ENCODE measurements at places on chromosomes 12 and 14.

GRCh38 chr12:96534339-96534738, 45.0 kb downstream of the CFAP54 start:
- DNase-seq: no peak

- DNase-seq: peak; percentile 6
Measured at GRCh38 chr14:101927859-101928258, 36.5 kb upstream of the DYNC1H1 start.

DNA sequence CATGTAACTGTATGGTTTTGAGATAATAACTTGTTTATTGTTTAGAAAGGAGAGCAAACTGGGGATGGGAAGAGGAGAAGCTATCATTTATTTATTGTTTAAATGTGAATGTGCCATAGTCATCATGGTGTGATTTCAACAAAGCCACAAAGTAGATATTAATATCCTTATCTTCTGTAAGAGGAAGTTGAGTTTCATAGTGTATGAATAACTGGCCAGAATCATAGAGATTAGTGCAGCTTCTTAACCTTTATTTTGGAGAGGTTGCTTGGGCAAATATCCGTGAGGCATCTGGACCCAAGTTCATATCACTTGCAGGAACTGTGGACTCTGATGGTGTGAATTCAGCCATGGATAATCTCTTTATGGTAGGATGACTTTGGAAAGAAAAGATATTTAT, 26.8 kb upstream of the LYZ start:
- no peak for DNase-seq

DNA sequence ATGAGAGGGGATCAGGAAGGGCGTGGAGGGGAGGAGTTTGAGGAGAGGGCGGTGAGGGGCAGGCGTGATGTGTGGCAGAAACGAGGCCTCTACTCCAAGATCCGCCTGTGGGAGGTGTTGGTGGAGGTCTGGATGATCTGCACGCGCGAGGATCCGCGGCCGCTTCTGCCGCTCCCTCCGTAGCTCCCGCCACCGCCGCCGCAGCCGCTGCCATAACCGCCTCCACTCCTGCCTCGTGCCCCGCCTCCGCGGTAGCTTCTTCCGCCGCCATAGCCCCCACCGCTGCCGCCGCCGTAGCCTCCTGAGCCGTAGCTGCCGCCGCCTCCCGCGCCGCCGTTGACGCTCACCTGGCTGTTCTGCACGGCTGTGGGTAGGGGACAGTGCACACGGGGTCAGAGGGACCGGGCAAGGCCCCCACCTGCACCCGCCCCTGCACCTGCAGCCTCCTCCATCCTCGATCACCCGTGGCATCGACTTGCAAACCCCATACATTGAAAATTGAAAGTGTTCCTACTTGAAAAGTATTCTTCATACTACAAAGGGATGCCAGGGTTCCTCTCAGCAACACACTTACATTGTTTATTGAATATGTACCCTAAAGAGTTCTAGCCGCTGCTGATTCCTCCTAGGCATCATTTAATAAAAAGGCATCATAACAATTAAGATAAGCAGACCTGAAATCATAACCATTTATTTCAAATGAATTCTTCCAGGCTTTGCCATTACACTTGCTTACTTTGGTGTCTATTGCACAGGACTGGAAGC, 11.1 kb upstream of the KRT1 start:
- DNase-seq: peak; percentile 54

GRCh38 chr14:76644855-76645518, 116.3 kb upstream of the VASH1 start:
- no peak for DNase-seq

DNA sequence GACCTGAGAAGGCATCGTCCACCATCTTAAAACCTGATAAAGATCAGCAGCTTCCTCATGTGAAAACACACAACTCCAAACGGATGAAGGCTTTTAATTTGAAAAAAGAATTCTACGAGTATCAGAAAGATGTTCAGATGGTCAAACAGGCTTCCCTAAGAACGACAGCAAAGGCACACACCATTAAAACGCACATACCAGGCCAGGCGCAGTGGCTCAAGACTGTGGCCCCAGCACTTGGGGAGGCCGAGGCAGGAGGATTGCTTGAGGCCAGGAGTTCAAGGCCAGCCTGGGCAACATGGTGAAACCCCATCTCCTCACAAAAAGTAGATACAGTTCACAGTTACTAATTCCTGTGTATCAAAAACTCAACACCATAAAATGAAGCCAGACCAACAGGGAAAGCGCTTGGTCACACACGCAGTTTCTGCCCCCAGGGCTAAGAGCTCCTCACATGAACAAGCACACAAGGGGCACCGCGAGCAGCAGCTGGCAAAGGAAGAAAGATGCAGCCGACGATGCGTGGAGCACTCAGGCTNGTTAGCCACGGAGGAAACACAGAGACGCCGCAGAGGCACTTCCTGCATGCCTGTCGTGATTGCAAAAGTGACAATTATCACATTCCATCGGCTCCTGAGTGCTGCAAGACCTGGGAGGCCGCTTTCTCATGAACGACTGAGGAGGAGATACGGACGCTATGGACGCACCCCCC, 78.0 kb downstream of the NOC4L start:
- peak; percentile 53 for DNase-seq

DNA sequence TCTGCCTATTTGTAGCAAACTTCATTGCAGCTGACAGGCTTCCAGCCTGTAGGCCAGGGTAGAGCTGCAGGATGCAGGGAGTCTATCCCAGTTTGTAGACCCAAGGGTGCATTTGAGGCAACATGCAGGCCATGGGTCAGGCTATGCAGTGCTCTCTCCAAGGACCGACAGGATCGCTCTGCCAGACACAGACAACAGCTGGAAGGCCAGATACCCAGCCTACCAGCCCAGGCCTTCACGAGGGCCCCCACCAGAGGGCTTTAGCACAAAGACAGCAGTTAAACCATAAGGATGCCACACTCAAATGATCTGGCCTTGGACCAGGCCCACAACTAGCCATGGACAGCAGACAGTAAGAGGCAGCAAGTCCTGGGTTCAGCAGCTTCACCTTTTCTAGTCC, 10.3 kb downstream of the KCTD10 start:
- no peak for DNase-seq

GRCh38 chr14:98984719-98985041, 287.3 kb downstream of the BCL11B start:
- peak; percentile 86 for DNase-seq

DNA sequence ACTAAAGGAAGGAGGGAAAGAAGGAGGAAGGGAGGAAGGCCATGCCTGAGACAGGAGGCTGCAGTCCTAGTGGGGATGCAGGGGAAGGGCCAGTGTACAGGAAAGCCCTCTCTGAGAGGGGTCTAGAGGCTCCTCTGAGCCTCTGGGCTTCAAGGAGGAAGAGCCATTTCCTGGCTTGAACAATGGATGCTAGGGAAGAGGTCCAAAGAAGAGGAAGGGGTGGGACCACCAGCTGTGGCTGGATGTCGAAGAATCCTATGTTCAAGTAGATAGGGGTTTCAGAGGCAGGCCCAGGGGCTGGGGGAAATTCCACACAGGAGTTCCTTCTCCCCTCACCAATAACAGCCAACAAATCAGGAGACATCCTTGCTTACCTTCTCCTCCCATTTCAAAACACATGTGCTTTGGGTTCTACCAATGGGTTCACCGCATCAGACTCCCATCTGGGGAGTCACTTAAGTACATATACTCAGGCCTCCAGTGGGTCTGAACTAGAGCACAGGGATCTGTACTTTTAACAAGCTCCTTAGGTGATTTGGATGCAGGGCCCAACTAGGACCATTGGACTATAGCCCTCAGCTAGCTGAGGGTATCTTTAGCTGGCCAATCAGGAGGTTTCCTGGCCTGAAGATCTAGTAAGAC, 32.4 kb downstream of the PRPF40B start:
- DNase-seq: no peak

- no peak for DNase-seq
Measured at GRCh38 chr14:86153480-86153879, 623.5 kb downstream of the FLRT2 start.

- DNase-seq: no peak
Measured at GRCh38 chr12:95116773-95117172, 43.4 kb upstream of the NR2C1 start.

GRCh38 chr12:94110258-94110657, 38.1 kb upstream of the PLXNC1 start:
- no peak for DNase-seq

DNA sequence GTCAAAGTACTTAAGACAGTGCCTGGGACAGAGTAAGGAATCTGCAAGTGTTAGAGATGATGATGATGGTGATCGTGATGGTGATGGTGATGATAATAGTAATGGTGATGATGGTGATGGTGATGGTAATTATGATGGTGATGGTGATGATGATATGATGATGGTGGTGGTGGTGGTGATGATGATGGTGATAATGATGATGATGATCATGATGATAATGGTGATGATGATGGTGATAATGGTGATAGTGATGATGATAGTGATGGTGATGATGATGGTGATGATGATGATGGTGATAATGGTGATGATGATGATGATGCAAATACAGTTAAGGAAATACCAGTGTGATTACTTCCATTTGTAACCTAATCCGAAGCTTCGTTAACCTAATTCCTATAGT, 5.2 kb upstream of the TMEM132C start:
- DNase-seq: no peak

GRCh38 chr12:53939141-53940108, 794 bp downstream of the HOXC13 start:
- DNase-seq: no peak

DNA sequence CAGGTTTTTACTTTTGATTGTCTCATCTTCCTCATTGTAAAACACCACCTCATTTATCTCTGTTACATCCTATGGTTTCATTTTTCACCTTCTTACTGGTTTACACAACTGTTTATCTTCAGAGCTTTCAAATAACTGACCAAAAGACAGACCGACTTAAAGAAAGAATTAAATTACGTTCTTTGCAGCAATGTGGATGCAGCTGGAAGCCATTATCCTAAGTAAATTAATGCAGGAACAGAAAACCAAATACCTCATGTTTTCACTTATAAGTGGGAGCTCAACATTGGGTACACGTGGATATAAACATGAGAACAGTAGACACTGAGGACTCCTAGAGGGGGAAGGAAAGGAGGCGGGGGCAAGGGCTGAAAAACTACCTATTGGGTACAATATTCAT, 729.0 kb upstream of the USP15 start:
- no peak for DNase-seq

GRCh38 chr12:129570796-129571400, 332.9 kb downstream of the TMEM132D start:
- no peak for DNase-seq

GRCh38 chr14:90534091-90534837, 137.4 kb downstream of the CALM1 start:
- DNase-seq: no peak

DNA sequence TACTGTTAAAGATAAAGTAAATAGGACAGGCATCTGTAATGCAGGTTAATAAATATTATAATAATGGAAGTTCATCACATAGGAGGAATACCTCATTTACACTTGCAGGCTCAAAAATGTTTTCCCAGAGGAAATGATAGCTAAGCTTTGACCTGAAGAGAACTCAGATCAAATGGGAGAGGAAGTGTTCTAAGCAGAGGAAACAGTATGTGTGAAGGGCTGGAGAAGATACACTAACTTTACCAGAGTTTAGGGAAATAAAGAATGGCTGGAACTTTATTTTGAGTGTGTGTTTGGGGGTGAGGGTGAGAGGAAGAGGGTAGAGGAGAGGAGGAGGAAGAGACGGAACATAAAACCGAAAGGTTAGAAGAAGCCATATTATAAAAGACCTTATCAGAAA, 34.0 kb upstream of the AP4S1 start:
- no peak for DNase-seq

GRCh38 chr12:112308652-112309051, 73.6 kb downstream of the HECTD4 start:
- DNase-seq: no peak

DNA sequence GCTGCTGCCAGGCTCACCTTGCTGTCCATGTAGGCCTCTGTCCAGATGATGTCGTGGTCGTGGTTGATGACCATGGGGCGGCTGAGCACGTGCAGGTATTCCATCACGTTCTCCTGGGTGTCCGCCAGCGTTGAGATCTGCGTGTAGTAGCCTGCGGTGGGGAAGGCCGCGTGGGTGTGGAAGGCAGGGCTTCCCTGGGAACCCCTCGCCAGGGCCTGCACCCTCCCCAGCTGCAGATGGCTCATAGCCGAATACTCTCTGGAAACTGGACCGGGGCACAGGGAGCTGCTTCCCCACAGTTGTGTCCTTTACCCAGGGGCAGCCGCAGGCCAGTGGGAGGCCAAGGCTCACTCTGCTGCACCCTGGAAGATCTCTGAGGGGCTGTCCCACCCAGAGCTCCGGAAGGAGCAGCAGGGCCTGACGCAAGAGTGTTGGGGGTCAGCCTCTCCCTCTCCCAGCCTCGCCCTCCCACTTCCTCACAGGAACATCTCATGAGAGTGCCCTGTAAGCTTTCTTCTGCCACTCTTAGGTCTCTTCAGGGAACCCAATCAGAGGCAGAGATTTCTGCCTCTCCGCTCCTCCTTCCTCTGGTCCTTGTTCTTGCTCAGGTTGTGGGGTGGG, 35.5 kb downstream of the CACNA2D4 start:
- DNase-seq: no peak

DNA sequence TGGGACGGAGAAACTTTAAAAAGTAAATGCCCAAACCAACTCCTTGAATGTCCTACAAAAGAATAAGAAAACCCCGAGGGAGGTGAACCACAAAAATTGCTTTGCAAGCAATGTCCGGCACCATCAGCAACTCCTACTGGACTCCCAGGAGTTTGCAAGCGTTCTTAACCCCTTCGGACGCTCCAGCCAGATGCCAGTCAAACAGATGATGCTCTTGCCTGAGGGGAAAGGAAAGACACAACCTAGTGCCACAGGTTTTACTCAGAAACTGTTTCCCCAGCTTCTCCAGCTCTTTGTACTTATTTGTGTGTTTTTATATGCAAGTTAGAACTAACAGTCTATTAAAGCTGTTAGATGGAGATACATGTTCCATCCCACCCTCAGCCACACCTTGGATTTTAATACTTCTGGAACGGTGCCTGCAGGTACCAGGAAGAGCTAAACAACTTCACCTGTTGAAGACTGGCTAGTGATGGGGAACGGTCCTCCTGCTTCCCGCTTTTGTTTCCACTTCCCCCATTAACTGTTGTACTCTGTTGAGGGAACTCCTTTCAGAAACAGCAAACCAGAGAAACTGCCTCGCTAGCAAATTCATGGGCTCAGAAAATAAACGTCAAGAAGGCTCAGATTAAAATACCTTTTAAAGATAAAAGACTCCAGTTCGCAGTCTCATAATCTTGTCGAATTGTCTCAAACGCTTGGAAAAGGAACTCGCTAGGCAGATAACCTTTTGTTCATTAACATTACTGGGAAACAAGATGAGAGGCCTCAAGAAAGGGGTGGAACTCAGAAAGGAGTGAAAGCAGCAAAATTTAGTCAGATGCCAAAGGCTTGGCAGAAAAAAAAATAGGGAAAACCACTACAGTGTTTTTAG, 1.1 kb upstream of the FERMT2 start:
- DNase-seq: peak; percentile 2

DNA sequence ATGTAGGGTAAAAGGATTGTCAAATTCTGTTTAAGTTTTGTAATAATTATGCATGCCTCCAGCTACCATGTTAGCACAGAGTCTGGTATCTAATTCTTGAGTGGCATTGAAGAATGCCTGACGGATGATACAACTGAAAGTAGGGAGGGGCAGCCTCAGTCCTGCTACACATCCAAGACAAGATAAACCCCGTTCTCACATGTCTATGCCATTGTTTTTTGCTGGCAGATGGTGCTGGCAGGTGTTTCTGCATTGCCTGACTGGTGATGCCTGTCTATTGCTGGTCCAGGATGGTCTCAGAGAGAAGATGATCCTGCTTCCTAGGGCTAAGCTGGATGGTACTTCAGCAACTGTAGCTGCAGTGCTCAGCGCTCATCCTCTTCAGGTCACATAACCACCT, 245.8 kb upstream of the NAV3 start:
- no peak for DNase-seq
